ENCODE measurements at places on chromosomes 13 and 19. TPM values are rescaled to one million over a fixed set of nuclear protein-coding genes. Genes with fewer than 3 reads are reported as not detected.

Gene CLDND2
- not detected for total RNA-seq

Gene ZNF792
- total RNA-seq: 1.9 TPM

Gene ZNF681
- total RNA-seq: 2.2 TPM

Gene CPB2
- not detected for total RNA-seq

Gene PCDH20
- total RNA-seq: 0.11 TPM

Gene RFX2
- 11.1 TPM for total RNA-seq

Gene MIA
- total RNA-seq: not detected

Gene CCDC169
- total RNA-seq: 5.6 TPM

Gene ZNF726
- total RNA-seq: 8.9 TPM

Gene UBE2L5
- total RNA-seq: not detected

Gene FBXO17
- 12.6 TPM for total RNA-seq

Gene SBK2
- total RNA-seq: not detected

Gene PNMA8B
- total RNA-seq: 0.06 TPM

Gene MAB21L1
- total RNA-seq: 0.65 TPM

Gene TLE6
- total RNA-seq: 12.3 TPM

Gene MYH14
- total RNA-seq: 7.2 TPM

Gene SOX1
- total RNA-seq: 0.18 TPM

Gene TRPC4
- total RNA-seq: not detected

Measured in Daoy (cell line).